Testis (tissue), 5 donors: ENCODE measurements at places on chromosomes 3 and 15. TPM values are rescaled to one million over a fixed set of nuclear protein-coding genes. Genes with fewer than 3 reads are reported as not detected.
A peak's percentile ranks its signal among the peaks of the same experiment; 100 is the strongest.

Gene HCLS1
- 8.7 TPM for total RNA-seq

Gene RARB
- 0.99 TPM for total RNA-seq

Gene DNAH12
- total RNA-seq: 11.3 TPM

Gene PRTG
- total RNA-seq: 29.7 TPM

Gene FBXO45
- total RNA-seq: 16.4 TPM

Gene IFT122
- total RNA-seq: 125 TPM

Gene POTEB3
- 75.1 TPM for total RNA-seq

Gene LINGO1
- 22.4 TPM for total RNA-seq

DNA sequence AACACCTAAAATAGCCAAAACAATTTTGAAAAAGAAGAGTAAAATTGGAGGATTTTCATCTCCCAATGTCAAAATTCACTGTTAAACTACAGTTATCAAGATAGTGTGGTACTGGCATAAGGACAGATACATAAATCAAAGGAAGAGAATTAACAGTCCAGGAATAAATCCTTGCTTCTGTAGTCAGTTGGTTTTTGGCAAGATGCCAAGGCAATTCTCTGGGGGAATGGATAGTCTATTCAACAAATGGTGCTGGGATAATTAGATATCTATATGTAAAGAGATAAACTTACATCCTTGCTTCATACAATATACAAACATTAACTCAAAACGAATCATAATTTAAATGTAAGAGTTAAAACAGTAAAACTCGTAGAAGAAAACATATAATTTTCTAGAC, 57.9 kb upstream of the SELENOK start:
- H3K4me3 ChIP-seq: no peak overlapping the region
- H3K4me1 ChIP-seq: no peaks in the 10 kb centered on the region
- DNase-seq: no peak
- no peaks in the 10 kb centered on the region for H3K36me3 ChIP-seq
- no peak overlapping the region for H3K27ac ChIP-seq

DNA sequence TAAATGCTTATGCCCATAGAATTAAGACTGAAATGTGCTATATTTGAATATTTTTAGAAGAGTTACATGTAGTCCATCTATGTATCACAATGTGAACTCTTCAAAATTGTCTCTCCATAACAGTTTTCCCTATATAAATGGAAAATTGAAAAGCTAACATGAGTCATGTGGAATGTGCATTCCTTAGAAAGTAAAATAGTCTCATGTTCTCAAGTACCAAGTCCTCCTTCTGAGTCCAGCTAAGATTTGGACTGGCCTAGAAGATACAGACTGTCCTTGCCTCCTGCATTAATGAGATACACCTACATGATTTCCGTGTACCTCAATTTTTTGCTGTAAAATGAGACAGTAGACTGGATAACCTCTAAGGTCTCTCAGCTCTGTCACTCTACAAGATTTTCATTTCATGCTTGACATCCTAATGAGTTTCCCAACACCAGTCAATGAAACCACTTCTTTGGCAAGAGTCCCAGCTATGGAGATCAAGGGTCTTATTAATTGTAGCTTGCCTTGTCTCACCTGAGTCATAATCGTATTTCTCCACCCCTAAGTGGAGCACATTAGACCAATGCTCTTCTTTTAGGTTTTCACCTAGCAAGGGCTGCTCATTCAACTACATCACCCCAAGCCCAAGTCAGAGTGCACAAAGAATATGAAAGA, 350.6 kb upstream of the IL12A start:
- no peaks in the 10 kb centered on the region for H3K36me3 ChIP-seq
- no peak overlapping the region for H3K27ac ChIP-seq
- H3K4me1 ChIP-seq: no peaks in the 10 kb centered on the region
- no peak overlapping the region for H3K4me3 ChIP-seq
- H3K27me3 ChIP-seq: no peaks in the 10 kb centered on the region

DNA sequence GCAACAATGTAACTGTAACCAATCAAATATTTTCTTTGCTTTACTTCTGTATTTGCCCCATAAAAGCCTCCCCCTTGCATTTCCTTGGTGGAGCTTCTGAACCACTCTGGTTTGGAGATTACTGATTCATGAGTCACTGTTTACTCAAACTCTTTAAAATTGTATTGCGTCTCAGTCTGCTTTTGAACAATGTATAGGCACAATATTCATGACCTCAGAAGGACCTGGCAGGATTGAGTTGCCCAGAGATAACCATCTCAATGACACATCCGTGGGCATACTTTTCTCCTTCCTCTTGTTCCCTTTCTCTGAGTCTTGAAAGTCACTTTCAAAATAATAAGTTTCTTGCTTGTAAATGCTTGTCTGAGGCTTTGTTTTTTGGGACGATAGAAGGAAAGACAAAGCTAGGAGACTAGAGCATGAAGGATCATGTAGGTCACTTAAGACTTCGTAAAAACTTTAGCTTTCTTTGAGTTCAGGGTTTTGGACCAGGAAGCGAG, 57.1 kb upstream of the POU1F1 start:
- H3K36me3 ChIP-seq: no peaks in the 10 kb centered on the region
- no peak overlapping the region for H3K27ac ChIP-seq
- no peaks in the 10 kb centered on the region for H3K27me3 ChIP-seq
- DNase-seq: no peak
- H3K4me3 ChIP-seq: no peak overlapping the region

DNA sequence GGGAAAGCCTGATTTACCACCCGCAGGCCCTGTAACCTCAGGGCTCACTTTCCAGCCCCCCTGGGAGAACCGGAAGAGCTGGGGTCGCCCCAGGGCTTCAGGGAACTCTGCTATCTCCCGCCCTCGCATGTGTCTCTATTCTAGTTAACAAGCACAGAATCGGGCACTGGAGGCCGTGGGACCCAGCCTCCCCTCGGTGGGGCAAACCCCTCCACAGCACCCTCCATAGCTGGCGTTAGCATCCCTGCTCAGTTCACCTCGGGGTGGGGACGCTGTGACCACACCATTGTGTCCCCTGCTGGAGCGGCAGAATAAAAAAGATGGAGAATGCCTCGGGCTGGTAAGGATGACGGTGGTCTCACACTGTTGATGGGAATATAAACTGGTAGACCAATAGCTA, 3.5 kb upstream of the LRRC15 start:
- H3K4me1 ChIP-seq: no peaks in the 10 kb centered on the region
- no peak for DNase-seq
- H3K4me3 ChIP-seq: no peak overlapping the region
- H3K27ac ChIP-seq: no peak overlapping the region

GRCh38 chr15:73771385-73772045, 18.4 kb upstream of the INSYN1 start:
- H3K27ac ChIP-seq: no peak overlapping the region
- H3K27me3 ChIP-seq: no peaks in the 10 kb centered on the region
- H3K36me3 ChIP-seq: no peaks in the 10 kb centered on the region
- no peak for DNase-seq
- H3K4me1 ChIP-seq: peaks cover 6% of the 10 kb centered on the region
- no peak overlapping the region for H3K4me3 ChIP-seq

DNA sequence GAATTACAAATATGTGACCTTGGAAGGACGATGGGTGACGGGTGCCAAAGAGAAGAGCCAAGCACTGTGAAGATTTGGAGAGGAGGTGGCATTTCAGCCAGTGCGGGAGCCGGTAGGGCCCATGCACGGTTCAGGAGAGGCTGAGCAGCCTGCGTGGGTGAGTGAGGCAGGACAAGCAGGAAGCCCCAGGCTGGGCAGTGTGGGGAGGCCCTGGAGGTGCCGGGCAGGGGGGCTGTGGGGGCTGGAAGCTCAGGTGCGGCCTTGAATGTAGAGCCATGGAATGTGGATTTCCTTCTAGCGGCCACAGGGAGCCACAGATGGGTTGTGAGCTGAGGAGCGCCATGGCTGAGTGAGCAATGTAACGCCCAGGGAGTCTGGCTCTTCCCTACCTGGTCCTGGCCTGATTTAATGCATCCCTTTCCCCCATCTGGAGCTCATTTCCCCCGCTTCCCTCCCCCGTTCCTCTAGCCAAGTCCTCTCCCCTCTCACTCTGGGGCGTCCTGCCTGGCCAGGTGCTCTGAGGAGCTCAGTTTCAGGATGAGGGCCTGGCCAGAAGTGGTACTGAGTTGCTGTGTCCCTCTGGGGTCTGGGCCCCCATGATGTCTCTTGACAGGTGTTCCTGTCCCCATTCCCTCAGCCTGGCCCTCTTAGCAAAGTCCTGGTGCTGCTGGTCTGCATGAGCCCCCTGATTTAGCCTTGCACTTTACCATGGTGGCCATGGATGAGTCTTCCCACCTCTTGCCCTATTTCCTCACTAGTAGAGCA, 41.8 kb upstream of the IQSEC1 start:
- H3K36me3 ChIP-seq: no peaks in the 10 kb centered on the region
- no peaks in the 10 kb centered on the region for H3K27me3 ChIP-seq
- no peak overlapping the region for H3K4me3 ChIP-seq
- peaks cover 10% of the 10 kb centered on the region for H3K4me1 ChIP-seq
- peak; percentile 30 for DNase-seq
- no peak overlapping the region for H3K27ac ChIP-seq

DNA sequence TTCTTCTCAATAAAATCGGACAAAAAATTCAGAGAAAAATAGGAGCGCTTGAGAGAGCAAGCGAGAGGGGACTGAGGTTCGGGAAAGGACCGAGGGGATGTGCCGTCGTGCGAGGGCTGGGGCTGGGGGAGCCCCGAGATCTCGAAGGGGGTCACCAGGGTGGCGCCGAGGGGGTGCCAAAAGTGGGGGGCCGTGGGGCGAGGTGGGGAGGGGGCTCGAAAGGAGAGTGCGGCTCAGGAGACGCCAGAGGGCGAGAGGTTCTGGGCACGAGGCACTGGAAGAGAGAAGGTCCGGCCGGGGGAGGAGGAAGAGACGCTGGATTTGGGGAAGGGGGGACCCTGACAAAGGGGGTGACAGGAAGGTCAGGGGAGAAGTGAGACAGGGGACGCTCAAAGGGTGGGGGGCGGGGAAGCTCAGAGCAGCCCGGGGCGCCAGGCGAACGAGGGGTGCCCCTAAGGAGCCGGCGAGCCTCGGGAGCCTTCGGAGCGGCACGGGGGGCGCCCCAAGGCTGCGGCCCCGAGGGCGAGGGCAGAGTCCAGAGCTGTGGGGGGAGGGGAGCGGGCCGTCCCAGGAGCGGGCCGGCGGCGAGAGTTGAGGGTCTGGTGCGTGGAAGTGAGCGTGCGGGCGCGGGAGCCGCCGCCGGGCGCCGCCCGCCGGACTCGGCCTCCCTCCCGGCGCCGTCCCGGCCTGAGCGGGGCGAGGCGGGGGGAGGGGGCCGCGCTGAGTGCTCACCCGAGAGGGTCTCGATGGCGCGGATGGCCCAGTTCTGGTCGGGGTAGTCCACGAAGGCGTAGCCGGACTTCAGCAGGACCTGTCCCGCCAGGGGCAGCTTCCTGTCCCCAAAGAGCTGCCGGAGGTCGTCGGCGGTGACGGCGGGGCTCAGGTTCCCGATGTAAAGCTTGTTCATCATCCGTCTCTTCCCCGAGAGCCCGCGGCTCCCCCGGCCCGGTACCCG, 514 bp downstream of the IGF2BP2 start:
- H3K4me3 ChIP-seq: peak overlapping the region; percentile 49
- no peaks in the 10 kb centered on the region for H3K36me3 ChIP-seq
- H3K27me3 ChIP-seq: no peaks in the 10 kb centered on the region
- H3K27ac ChIP-seq: peak overlapping the region; percentile 58
- no peak for DNase-seq

- H3K4me1 ChIP-seq: no peaks in the 10 kb centered on the region
- no peak overlapping the region for H3K4me3 ChIP-seq
- H3K27ac ChIP-seq: no peak overlapping the region
- H3K36me3 ChIP-seq: no peaks in the 10 kb centered on the region
These were observed 112.0 kb downstream of the FRMD4B start for GRCh38 chr3:69273896-69274295.

GRCh38 chr3:185715091-185715490, 109.8 kb downstream of the IGF2BP2 start:
- H3K4me3 ChIP-seq: no peak overlapping the region
- H3K27ac ChIP-seq: no peak overlapping the region
- H3K27me3 ChIP-seq: no peaks in the 10 kb centered on the region
- no peak for DNase-seq
- no peaks in the 10 kb centered on the region for H3K36me3 ChIP-seq

DNA sequence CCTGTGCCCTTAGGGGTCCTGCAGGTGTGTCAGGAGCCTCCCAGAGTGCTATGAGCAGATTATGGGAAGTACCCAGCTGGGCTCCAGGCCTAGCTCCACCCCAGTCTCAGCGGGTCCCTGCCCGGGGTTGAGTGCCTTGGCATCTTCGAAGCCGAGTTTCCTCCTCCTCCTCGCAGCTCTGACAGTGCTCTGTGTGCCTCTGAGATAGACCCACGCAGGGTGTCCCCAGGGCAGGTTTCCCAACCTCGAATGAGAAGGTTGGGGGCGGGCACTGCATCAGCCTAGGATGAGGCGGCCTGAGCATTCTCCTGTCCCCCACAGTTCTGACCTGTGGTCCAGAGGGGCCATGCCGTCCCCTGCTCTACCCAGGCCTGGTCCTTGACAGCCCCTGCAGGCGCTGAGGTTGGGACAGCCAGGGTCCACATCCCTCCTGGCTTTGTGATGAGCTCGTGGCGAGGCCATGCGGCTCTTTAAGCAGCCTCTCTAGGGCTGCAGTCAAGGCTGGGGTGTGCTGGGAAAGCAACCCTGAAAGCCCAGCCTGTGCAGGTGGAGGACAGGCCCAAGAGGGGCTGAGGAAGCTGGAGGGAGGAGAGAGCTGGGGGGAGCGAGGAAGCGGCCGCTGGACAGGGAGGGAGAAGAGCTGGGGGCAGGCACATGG, 20.2 kb upstream of the SKOR1 start:
- DNase-seq: no peak
- no peak overlapping the region for H3K27ac ChIP-seq
- H3K4me1 ChIP-seq: peaks cover 7% of the 10 kb centered on the region
- no peaks in the 10 kb centered on the region for H3K36me3 ChIP-seq
- H3K27me3 ChIP-seq: no peaks in the 10 kb centered on the region

GRCh38 chr3:54125300-54125699, 2.9 kb downstream of the CACNA2D3 start:
- no peaks in the 10 kb centered on the region for H3K27me3 ChIP-seq
- peaks cover 9% of the 10 kb centered on the region for H3K4me1 ChIP-seq
- DNase-seq: no peak
- no peak overlapping the region for H3K27ac ChIP-seq
- H3K4me3 ChIP-seq: no peak overlapping the region

- DNase-seq: no peak
- no peaks in the 10 kb centered on the region for H3K27me3 ChIP-seq
- no peaks in the 10 kb centered on the region for H3K36me3 ChIP-seq
- H3K27ac ChIP-seq: no peak overlapping the region
- no peaks in the 10 kb centered on the region for H3K4me1 ChIP-seq
These were observed 5.7 kb downstream of the GPR160 start for GRCh38 chr3:170043506-170043905.

DNA sequence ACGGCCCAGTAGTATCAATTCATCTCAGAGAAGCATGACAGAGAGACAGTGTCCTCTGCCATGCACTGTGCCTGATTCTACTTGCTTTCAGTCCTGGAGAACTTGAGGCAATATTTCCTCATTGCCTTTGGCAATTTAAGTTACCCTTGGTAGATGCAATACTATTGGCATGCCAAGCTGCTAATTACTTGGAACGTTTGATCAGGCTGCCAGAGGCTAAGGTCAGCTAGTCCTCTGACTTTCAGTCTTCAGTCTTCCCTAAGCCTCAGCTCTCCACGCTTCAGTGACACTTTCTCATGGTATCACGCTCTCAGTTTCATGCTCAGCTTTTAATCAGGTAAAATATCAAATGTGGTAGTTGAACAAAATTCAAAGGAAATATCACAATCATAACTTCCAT, 13.1 kb upstream of the OSBPL11 start:
- H3K36me3 ChIP-seq: no peaks in the 10 kb centered on the region
- H3K4me1 ChIP-seq: peaks cover 2% of the 10 kb centered on the region
- no peak overlapping the region for H3K27ac ChIP-seq
- H3K4me3 ChIP-seq: no peak overlapping the region

- no peaks in the 10 kb centered on the region for H3K27me3 ChIP-seq
- no peak overlapping the region for H3K27ac ChIP-seq
- no peak overlapping the region for H3K4me3 ChIP-seq
- no peaks in the 10 kb centered on the region for H3K4me1 ChIP-seq
- DNase-seq: no peak
These were observed 438.8 kb downstream of the FHIT start for GRCh38 chr3:60812502-60812901.
